GM12878 (cell line): ENCODE measurements at places on chromosomes 2 and 18. TPM values are rescaled to one million over a fixed set of nuclear protein-coding genes. Genes with fewer than 3 reads are reported as not detected.

DNA sequence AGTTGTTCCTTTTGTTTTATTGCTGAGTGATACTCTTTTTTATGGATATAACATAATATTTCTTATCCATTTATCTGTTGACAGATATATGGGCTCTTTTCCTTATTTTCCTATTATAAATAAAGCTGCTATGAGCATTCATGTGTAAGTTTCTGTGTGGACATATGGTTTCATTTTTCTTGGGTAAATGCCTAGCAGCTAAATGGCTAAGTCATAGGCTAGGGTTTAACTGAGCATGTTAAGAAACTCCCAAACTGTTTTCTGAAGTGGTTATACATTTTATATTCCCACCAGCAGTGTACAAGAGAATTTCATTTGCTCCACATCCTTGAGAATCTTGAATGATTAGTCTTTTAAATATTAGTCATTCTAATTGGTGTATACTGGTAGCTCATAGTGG, 786.6 kb upstream of the CDH2 start:
- DNase-seq = no peak

DPP10 gene
- polyA plus RNA-seq = not detected in 2 replicates

DNA sequence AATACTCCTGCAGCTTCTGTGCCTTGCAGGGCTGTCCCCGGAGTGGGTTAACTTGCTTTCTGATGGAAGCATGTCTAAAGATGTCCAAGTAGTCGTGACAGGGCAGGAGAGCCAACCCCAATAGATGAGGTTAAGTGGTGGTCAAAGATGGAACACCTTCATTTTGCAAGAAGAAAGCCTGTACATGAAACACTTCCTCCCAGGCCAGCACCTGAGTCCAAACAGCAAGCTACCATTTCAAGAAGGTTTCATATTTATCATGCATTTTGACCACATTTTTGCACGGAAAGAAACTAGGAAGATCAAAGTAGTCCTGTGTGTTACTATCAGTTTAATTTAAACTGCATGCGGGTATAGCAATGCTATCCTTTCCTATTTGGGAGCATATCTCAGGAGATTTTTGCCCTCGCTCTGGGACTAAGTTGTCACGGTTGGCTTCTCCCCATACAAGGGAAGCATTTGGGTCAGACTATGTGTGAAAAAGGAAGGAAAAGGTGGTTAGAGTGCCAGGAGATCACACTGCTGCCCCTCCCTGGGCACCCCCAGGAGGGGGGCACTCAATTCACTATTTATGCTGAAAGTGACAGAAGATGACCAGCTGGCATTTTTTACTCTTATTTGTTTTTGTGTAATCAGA, 187.6 kb downstream of the ZNF521 start:
- DNase-seq = no peak

DNA sequence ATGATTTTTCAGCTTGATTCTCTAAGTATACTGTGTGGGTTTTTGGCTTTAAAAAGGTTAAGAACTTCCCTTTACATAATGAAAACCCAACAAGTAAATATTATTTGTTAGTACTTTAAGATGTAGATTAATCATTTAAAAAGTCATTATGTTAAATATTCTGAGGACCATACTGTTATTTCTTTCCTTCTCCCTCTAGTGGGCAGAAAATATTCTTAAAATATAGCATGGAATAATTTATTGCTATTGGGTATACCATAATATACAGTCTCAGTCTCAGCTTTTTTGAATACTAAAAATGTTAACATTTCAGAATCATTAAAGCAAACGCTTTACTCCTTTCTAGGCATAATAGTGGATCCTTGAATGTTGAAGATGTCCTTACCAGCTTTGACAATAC, 28.1 kb downstream of the CAMKMT start:
- DNase-seq = no peak

DNA sequence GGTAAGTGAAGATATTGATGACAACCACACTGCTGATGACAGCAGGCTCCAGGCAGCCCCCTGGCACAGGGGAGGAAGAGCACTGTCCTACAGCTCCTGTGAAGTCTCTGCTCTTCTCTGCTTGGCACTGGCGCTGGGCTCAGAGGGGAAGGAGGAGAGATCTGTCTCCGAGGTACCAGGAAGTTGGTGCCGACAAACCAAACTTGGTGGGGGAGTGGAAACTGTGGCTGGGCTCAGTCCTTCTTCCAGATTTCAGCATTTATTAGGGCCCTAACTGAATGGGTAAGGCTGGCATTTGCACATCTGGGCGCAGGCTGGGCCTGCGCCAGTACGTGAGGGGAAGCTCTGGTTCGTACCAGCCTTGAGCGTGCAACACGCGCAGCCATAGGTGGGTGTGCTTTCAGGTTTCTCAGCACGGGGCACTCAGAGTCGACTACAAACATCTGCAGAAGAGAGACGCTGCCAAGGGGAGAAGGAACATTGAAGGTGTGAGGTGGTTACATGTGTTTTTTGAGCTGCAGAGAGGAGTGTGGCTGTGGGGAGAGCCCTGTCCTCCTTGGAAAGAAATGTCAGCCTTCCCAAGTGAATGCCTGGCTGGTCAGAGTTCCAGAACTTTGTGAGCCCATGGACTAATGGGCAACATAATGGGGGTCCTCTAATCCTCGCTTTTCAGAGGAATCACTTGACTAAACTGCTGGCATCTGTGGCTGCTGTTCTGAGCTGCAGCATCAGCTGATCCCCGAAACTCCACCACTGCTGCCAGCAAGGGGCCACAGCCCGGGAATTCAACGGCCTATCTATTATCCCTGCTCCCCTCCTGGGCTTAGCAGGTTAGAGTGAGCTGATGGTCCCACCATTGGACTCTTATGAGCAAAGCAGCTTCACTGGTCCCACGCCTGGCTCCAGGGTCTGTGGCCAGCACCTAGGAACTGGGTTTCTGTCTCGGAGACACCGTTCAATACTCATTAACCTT, 55.2 kb upstream of the SEMA4C start:
- DNase-seq = no peak

HOXD4 gene
- not detected in 2 replicates for polyA plus RNA-seq

GRCh38 chr2:130949954-130950353, 113.2 kb downstream of the ARHGEF4 start:
- no peak for DNase-seq

DNA sequence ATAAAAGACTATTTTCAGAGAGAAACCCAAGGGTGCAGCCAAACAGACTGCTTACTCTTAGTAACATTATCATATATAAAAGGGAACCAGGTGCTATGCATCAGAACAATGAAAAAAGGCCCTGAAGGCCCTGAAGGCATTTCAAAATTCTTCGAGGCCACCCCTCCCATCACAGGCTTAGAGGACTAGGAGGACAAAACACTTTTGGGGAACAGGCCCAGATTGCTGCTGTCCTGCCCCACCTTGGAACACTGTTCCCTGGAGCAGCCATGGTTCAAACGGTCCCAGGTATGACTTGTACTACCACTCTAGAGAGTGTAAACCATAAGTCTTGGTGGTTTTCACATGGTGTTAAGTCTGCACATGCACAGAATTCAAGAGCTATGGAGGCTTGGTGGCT, 2183.1 kb upstream of the CELF4 start:
- DNase-seq = no peak

FAM237A gene
- not detected in 2 replicates for polyA plus RNA-seq

EPB41L3 gene
- 0.20 and 0.27 TPM in 2 replicates for polyA plus RNA-seq

DNA sequence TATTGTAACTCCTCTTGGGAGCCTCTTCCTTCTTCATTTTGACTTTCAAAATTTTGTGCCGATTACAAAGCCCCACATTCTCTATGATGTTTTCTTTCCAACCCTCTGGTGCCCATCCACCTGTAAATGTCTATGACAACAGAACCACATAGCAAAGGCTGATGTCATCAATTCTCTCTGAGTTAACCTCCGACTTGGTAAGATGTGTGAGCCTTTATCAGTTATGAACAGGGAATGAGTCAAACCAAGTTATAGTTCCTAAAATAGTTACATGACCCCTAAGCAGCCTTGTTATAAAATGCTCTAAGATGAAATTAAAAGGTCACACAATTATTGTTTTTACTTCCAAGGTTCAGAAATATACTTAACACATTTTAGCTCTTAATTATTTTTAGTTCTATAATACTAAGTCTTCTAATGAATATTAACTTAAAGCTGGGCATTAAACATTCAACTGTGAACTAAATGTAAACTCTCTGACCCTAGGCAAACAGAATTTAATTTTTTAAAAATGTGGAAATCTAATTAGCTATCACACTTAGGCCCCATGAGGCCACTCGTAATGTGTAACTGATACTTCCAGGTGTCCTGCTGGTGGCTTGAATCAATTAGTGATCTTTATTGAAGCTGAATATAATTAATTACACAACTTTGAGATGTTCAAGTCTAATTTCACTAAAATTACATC, 102.3 kb upstream of the CYRIA start:
- no peak for DNase-seq

DNA sequence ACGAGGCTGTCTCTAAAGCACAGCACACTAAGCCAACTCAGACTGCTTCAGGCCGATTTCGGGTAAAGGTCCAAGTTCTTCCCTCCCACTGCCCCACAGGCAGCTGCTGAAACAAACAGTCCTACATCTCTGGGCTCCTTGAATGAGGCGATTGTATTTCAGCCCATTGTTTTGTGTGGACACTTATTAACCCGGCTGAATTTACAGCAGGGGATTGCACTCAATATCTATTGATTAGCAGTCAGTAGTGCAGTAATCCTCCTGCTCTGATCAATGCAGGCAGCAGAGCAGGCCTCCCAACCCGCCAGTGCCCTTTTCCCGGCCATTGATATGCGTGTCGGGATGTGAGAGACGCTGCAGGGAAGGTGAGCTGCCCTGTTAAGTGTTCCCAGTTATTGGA, 330.1 kb downstream of the CMPK2 start:
- no peak for DNase-seq

- DNase-seq = no peak
These were observed 509.8 kb upstream of the SMIM21 start for GRCh38 chr18:75937306-75937705.

DNA sequence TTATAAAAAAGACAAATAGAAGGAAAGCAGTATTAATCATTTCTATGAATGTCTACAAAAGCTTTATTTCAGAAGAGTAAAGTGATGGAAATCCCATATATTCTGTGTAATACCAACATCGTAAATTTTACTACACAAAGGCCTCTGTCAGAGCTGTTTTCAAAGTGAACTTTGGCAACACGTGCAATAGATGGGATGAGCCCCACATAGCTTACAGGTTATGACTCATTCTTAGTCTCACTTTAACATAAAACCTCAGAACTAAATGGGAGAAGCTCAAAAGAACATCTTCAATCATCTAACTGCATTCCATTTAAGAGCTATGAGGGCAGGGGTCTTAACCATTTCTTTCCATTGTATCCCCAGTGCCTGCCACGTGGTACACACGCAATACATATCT, 11.5 kb downstream of the VPS4B start:
- no peak for DNase-seq

PRKAG3 gene
- not detected in 2 replicates for polyA plus RNA-seq

DNA sequence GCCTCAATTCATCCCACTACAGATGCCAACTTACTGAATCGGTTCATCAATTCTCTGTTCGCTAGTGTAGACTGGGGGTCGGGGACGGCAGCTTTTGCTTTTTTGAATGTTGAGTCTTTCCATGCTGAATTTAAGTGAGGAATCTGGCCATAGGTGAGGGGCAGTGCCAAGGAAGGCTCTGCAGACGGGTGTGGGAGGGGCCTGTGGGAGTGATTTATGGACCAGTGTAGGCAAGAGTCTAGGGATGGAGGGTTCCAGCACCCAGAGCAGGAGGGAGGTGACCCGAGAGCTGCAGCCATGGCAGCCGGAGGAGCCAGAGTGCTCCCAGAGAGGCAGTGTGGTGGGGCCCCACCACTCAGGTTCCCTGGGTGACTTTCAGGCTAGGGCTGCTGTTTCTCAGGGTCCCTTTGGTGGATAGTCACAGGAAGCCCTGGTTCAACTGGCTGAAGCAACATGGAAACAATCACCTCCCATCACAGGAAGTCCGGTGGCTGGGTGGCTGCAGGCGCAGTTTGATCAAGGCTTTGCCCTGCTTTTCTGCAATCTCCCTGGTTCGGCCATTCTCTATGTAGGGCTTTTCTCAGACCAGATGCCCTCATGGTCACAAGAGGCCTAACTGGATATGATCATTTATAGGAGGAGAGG, 16.9 kb upstream of the TEX44 start:
- no peak for DNase-seq

DNA sequence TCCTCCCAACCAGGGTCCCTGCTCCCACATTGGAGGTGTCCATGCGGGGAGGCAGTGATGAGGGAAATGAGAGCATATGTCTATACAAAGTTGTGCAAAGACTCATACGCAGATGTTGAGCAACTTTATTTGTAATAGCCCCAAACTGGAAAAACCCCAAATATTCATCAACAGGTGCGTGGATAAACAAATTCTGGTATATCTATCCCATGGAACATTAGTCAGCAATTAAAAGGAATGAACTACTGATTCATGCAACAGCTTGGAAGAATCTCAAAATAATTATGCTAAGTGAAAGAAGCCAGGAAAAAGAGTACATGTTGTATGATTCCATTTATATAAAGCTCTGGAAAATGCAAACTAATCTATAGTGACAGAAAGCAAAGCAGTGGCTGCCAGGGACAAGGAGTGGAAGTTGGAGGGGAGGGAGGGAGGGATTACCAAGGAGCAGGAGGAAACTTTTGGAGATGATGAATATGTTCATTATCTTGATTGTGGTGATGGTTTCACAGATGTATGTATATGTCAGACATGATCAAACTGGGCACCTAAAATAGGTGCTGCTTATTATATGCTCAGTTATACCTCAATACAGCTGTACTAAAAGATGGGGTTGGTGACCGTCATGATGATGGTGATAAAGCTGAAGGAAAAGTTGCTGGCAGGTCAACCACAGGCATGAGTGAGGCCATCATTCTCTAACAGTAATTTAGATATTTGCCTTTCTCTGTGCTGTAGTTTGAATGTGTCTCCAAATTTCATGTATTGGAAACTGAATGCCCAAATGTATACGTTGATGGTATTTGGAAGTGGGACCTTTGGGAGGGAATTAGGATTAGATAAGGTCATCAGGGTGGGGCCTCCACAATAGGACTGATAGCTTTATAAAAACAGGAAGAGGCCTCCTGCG, 270.9 kb downstream of the CYP26B1 start:
- no peak for DNase-seq

GRCh38 chr2:180040146-180040925, 33.2 kb upstream of the CWC22 start:
- no peak for DNase-seq

VIL1 gene
- 0.12 and 0.15 TPM in 2 replicates for polyA plus RNA-seq

DNA sequence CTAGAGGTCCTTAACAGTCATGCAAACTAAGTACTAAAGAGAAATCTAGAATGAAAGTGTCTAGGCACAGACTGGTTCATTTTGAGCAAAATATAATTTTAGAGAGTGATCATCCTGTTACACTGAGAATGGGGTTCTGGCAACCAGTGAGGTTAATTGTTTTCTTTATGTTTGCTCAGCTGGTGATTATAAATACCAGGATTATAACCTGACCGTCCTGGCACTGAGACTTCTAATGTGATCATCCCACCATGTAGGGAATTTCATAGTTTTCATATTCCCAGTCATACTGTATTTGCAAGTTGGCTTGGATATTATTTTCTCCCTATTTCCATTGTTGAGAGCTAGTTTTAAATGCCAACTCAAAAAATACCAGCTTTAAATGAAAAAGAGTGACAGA, 852.5 kb upstream of the LRATD1 start:
- no peak for DNase-seq
